ENCODE measurements at places on chromosomes 3 and 15.

- DNase-seq, result no peak
Measured at GRCh38 chr15:71385457-71385856, 270.2 kb downstream of the THSD4 start.

GRCh38 chr3:69214241-69214640, 91.8 kb upstream of the LMOD3 start:
- no peak for DNase-seq

- DNase-seq, result no peak
Measured at GRCh38 chr3:2391896-2392295, 293.2 kb downstream of the CNTN4 start.

GRCh38 chr3:69695443-69695842, 43.8 kb upstream of the MITF start:
- DNase-seq, result no peak

DNA sequence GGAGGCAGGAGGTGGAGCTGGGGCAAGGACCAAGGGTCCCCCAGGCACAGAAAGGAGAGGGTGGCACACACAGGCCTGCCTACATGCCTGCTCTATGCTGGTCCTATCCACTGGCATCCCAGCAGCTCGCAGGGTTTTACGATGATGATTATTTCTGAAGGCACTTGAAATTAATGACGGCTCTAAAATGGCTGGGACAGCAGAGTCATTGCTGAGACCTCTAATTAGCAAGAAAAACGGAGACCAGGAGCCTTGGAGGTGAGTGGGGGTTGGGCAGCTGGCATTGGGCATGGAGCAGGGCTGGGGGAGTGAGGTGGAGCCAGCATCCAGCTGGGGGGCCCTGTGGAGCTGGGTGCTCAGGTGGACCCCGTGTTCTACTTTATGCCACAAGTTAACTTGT, 3.5 kb upstream of the LINGO1 start:
- DNase-seq, result no peak

DNA sequence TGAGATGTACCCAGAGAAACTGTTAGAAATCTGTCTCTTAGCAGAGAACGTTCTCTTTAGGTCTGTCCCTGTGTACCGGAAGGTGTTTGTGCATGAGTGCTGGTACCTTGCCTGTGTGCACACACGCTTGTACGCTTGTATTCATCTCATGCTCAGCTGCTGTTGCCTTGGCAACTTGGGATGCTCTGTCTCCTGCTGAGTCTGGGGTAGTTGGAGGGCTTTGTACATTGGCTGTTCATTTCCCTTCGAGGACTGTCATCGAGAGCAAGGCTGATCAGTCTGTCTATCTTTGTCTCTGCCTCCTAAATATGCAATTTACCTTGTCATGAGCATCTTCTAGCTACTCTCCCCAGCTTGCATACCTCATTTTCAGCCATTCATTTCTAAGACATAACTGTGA, 147.2 kb downstream of the SLCO3A1 start:
- no peak for DNase-seq

DNA sequence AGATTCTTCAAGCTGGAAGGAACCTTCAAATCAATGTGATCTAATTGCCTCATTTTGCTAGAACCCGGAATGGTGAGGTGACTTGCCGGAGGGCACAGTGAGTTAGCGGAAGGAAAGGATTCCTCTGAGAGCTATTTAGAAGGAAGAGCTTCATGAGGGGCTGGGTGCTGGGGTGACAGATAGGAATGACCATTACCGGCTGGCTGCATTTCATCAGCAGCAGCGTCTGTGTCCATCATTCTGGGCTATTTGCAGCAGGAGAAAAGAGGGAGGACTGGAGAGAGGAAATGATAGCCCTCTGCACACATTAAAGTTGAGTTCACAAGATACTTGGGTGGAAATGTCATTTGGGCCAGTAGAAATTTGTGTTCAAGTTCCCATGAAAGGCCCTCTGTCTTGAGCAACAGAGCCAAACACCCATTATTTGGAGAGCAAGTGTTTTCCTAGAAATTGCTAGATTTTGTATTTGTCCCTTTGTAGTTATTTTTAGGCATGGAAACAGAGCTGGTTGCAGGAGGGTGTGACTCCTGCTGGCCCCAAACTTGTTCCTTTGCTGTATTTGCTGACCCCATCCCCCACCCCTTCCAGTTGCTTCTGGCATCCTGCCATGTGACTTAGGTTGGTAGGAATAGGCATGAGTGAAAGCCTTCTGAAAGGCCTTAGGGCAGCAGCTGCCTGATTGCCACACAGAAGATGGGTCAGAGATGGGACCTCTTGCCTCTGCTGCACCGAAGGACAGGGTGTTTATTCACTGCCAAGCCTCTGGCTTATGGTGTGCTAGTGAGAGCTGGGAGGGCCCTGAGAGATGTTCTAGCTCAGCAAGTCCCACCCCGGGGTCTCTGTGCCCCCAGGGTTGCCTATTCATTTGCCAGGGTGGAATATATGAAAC, 87.5 kb upstream of the PLXNA1 start:
- no peak for DNase-seq

DNA sequence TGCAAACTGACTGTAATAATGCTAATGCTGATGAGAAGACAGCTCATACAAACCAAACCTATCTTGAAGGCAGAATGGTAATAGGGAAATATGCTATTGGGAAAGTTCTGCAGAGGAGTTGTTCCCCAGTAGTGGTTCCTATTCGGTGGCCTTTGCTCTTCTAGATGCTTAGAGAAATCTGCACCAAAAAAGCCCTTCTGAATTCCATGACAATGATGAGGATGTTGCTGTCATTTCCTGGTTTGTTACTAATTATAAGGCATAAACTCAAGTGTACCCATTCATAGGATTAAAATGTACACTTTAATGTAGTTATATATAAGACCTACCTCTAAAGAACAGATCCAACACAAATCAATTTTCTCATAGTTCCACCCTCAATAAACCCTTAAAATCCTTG, 30.1 kb downstream of the TOMM70 start:
- no peak for DNase-seq

GRCh38 chr3:61903074-61903473, 341.7 kb downstream of the PTPRG start:
- no peak for DNase-seq

DNA sequence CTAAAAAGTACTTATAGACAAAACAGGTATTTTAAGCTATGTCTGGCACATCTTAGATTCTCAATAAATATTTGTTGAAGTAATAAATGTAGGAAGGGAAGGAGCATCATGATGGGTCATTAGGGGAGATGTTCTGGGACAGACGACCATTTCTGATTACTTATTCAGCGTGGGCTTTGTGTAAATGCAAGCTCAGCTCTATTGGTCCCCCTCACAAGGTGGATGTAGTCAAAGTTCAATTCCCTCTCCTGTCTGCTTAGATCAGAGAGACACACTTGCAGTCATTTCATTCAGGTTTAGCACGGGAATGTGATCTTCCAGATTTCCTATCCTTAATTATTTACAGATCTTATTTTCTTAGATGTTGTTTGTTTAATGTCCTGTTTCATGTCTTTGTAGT, 7.5 kb downstream of the GAP43 start:
- DNase-seq, result no peak

DNA sequence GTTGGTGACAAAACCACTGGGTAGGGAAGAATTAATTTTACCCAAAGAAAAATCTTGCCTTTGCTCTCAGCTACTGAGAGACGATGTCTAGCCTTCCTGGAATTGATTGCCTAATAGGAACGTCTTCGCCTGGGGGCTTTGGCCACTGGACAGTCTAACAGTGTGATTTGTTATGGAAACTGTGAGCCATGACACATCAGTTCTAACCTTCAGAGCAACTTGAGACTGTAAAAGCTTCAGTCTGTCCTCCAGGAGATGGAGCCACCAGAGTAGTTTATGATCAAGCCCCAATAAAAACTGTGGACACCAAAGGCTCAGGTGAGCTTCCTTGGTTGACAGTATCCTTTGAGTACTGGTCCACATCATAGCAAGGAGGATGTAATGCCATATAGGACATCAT, 235.8 kb upstream of the TMCO5A start:
- DNase-seq, result no peak

- DNase-seq, result no peak
Measured at GRCh38 chr3:65855370-65856100, 183.2 kb downstream of the MAGI1 start.

GRCh38 chr15:100536733-100537132, 8.0 kb upstream of the CERS3 start:
- no peak for DNase-seq

DNA sequence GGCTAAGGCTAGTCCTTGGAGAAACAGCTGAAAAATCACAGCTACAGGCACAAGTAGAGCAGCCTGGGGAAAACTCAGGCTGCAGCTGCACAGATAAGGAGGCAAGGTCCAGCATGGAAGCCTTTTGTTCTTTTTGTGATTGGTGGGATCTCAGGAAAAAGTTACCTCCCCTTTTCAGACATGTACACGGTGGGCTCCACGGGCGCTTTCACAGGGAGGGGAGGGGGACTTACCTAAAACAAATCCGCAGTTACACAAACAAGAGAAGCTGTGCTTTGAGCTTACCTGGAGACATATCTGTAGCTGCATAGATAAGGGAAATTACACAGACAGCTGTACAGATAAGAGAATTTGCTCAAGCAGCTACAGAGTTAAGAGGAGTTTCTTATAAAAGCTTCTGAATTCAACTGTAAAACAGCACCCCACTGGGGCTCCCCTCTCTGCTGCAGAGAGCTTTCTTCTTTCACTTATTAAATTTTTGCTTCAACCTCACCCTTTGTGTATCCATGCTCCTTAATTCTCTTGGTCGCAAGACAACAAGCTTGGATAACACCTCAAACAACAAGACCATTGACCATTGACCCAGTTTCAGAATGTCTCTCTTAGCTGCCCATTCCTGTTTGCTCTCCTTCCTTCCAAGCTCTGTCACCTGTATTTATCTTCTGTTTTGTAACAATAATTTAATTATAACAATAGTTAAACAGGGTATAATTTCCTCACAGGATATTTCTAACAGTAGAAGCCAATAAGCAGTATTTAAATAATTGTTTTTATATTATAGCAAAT, 10.9 kb upstream of the CD200 start:
- DNase-seq, result no peak

DNA sequence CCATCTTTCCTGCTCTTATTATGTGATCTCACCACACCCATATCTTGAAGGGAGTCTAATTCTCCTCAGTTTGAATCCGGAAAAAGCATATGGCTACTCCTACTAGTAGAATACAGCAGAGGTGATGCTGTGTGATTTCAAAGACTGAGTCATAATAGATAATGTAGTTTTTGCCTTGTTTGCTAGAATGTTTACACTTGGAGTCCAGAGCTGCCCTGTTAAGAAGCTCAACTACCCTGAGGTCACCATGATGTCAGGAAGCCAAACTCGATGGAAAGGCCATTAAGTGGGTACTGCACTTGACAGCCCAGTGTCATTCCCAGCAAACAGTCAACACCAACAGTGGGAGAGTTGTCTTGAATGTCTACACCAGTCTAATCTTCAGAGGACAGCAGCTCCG, 56.9 kb downstream of the CD200R1L start:
- no peak for DNase-seq

- DNase-seq, result no peak
Measured at GRCh38 chr3:120399372-120399771, 50.2 kb upstream of the LRRC58 start.

DNA sequence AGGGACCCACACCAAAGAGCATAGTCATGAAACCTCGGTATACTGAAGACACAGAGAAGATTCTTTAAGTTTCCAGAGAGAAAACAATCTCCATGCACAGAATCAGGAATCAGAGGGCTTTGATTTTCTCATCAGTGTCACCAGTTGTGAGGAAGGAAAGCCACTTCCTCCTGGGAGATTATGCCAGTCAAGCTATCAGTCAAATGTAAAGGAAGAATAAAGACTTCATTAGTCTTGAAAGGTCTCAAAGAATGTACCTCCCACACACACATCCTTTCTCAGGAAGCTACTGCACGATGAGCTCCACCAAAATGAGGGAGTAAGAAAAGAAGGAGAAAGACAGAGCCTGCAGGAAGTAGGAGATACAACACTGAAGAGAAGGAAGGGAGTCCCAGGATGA, 486.3 kb downstream of the SHQ1 start:
- DNase-seq, result no peak

DNA sequence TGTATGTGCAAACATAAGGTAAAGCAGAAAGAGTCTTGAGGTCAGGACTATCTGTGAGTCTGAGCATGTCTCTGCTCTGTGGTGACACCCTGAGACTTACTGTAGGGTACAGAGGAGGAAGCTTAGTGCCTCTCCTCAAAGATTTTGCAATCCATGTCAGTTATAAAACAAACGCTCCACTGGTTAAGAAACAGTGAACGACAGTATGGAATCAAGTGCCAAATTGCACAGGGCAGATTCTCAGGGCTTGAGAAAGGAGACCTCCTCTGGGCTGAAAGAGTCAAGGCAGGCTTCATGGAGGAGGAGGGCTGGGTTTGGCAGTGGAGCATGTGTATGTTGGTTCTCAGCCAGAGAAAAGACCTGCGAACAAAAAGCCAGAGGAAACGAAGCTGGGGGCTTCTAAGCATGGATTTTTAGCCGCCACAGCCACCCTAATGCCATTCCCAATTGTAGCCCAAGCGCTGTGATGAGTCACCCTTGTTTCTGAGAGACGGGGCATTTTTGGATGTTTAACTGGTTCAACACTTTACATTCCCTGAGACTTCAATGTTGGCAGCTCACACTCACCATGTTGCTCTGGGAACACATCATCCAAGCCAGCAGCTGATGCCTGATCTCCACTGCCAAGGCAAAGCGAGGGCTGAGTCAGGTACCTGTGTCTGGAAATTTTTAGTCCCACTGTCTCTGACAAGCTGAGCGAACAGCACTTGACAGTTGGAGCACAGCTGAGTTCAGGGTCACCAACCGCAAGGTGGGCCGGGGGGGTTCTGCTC, 3.4 kb upstream of the DGKG start:
- DNase-seq, result no peak

- no peak for DNase-seq
Measured at GRCh38 chr15:92266796-92267685, 126.6 kb upstream of the ST8SIA2 start.

- no peak for DNase-seq
Measured at GRCh38 chr3:12962292-12962691, 110.9 kb downstream of the IQSEC1 start.

- no peak for DNase-seq
Measured at GRCh38 chr15:27928386-27928785, 170.7 kb downstream of the OCA2 start.

DNA sequence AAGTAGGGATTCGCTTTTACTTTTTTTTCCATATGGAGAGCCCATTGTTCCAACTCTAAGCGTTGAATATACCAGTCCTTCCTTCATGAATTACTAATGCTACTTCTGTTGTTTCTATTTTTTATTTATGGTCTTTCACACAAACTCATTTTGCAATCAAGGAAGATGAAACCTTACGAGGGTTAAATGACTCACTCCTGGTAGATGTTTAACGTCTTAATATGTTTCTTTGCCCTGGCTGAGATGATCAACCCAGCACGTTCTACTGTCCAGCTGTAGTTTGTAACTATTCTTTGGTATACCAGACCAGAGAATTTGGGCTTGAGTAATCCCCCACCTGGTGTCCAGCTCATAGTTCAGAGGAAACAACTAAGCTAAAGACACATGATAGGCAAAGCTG, 23.1 kb downstream of the CDCP1 start:
- DNase-seq, result no peak
